ENCODE measurements at places on chromosomes 2 and 18.

- no peak for DNase-seq
Measured at GRCh38 chr2:65435625-65436168, 3.3 kb upstream of the SPRED2 start.

- DNase-seq: no peak
Measured at GRCh38 chr2:223918671-223919134, 26.4 kb downstream of the WDFY1 start.

- DNase-seq: no peak
Measured at GRCh38 chr2:196597531-196597930, 42.0 kb upstream of the CCDC150 start.

DNA sequence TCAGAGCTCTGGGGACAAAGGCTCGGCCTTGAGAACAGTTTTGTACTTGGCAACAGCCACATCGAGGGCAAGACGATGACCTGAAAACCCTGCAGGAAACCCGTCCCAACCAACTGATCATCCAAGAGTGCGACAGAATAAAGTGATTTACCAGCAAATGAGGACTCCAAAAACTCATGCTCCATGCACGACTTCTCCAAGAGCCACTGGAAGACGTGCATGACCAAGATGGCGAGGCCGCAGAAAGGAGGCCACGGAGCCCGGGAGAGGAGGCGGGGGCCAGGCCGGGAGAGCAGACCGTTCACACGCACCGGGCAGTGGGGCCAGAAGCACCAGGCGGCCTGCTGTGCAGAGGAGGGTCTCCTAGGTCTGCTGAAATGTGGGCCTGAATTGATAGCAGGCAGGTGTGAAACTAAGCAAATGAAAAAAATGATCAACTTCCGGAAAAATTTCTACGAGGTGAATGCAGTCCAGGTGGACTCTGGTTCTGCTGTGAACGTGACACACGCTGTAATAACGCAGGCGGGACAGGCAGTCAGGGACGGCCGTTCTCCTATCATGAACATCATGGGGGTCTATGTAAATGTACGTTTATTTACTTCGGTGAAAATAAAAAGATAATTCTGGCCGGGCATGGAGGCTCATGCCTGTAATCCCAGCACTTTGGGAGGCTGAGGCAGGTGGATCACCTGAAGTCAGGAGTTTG is 252.2 kb downstream of the HDAC4 start:
- no peak for DNase-seq

DNA sequence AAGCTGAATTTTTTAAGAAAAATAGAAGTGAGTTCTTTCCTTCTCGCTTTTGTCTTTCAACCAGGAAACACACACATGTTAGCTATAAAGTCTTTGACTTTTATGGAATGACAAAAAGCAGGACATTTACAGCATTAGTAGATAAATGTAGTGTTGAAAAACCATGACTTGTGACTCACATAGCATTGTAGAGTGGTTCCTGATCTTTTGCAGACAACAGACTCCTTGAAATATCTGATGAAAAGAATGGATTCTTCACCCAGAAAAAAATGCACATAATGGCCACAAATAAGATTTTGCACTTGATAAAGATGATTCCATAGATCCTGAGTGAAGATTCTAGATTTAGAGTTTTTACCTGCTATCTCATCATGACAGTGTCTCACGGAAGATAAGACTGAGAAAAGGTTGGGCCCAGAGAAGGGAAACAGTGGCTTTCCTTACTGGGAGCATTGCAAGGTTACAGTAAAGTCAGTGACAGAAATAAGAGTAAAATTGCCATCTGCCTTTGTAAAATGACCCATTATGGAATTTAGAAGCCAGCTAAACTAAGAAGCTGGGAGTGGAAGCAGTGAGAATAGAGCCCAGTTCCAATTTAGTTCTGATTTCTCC is 14.0 kb downstream of the SMARCAL1 start:
- no peak for DNase-seq

DNA sequence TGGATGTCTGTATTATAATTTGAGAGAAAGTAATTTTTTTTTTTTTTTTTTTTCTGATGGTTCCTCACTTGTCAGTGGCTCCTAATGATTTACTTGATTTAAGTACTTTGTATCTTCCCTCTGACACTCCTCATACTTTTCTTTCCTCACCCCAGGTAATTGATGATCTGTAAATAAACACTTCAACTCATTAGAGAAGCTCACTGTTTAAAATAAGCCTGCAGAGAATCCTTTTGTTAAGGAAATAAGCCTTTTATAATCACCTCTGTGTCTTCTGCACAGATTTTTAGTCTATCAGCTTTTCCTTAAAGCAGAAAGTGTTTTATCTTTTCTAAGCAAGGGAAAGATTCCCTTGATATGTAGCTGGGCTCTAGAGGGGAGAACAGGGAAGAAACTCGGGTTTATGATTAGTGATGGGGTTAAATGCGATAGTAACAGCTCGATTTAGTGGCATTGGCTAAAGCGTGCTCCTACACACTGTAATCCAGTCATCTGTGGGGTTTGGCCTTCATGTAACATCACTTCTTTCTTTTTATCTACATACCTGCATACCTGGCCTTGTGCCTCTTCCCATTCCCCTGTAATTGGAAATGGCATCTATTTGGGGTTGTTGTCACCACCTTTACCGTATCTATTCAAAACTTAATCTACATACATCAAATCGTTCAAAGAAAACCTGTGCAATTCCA is 60.1 kb upstream of the LRRTM1 start:
- DNase-seq: no peak

GRCh38 chr2:46647041-46647440 is 167.7 kb downstream of the TMEM247 start:
- no peak for DNase-seq

DNA sequence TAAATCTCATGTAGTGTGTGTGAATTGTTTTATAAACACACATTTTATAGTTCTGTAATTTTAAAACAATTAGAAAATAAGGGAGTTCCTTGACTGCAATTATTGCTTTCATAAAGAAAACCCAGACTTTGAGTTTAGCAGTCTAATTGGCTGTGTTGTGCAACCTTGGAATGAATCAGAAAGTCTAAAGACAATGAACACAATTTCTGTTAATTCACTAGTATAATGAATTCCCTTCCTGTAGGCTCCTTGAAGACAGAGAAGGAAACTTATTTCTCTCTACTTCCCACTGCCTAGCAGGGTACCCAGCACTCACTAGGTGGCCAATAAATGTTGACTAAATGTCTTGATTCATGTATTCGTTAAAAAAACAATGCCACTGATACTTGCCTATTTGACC is 79.9 kb downstream of the ANTXR1 start:
- no peak for DNase-seq

Data from HS-5 (cell line).